ENCODE measurements at places on chromosomes 5 and 9.

GRCh38 chr9:14482856-14483255 is 168.9 kb upstream of the NFIB start:
- no peak for DNase-seq

- no peak for DNase-seq
These were observed 984.4 kb upstream of the DMAC1 start for GRCh38 chr9:8783941-8784340.

- DNase-seq, result no peak
These were observed 26.5 kb upstream of the BASP1 start for GRCh38 chr5:17190799-17191391.

DNA sequence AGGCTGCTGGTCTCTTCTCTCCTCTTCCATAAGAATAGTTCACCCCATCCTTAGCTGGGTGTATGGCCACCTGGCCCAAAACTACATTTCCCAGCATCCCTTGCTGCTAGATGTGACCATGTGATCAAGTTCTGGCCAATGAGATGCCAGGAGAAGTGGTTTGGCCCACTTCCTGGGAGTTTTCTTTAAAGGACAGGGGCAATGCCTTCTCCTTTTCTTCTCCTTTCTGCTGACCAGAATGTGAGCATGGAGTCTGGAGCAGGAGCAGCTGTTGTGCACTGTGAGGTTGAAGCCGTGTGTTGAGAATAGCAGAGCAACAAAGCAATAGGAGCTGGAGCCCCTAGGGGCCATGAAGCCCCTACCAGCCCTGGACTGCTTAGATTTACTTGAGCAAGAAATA is 36.8 kb downstream of the C9orf50 start:
- peak; percentile 64 for DNase-seq

Data from globus pallidus (tissue), 1 donor.